Ovary (tissue), 10 donors: ENCODE measurements at places on chromosomes 16 and 17. TPM values are rescaled to one million over a fixed set of nuclear protein-coding genes. Genes with fewer than 3 reads are reported as not detected.

GALNS gene
- polyA plus RNA-seq, result 40.4 TPM

BBS2 gene
- polyA plus RNA-seq, result 81.0 TPM

CHRNE gene
- 0.53 TPM for polyA plus RNA-seq

KRT33B gene
- polyA plus RNA-seq, result not detected

NOL11 gene
- 21.0 TPM for polyA plus RNA-seq

SNAI3 gene
- polyA plus RNA-seq, result 0.28 TPM

ASGR2 gene
- polyA plus RNA-seq, result 0.37 TPM

EPX gene
- not detected for polyA plus RNA-seq

PRR29 gene
- polyA plus RNA-seq, result 0.45 TPM

CALB2 gene
- 39.5 TPM for polyA plus RNA-seq

KRT9 gene
- not detected for polyA plus RNA-seq

NPIPA3 gene
- polyA plus RNA-seq, result 1.3 TPM

ZNF750 gene
- polyA plus RNA-seq, result not detected

PYCARD gene
- 1.8 TPM for polyA plus RNA-seq
